ENCODE measurements at places on chromosomes 5 and 9.
A peak's percentile ranks its signal among the peaks of the same experiment; 100 is the strongest.

DNA sequence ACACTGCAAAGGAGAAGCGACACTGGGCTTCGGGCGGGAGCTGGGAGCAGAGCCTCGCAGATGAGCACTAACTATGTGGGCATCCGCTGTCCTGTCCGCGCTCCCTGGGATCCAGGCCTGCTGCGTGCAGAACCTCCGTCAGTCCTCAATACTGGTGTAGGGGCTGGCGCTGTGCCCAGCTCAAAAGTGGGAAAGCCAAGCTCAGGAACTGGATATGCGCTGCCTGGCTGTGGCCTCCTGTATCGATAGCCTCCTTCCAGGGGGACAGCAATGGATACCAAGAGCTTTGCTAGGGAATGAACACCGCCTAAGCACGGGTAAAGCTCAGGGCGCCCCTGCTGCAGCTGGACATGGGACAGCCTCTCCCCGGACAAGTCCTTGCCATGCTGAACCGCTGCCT lies 270.4 kb downstream of the NSG2 start:
- DNase-seq = no peak

DNA sequence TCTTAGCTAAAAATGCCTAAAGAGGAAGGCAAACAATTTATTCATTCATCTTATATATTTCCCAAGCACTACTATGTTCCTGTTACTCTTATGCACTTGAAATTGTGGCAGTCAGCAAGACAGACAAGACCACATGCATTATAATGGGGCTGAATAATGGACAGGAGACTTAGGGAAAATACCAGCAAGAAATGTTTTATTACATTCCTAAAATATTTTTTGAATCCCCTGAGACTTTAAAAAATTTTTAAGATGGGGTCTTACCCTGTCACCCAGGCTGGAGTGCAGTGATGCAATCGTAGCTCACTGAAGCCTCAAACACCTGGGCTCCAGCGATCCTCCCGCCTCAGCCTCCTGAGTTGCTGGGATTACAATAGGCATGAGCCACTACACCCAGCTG lies 13.2 kb downstream of the ZCCHC9 start:
- no peak for DNase-seq

- DNase-seq = no peak
Observed at GRCh38 chr5:64557911-64558310, 52.1 kb downstream of the RGS7BP start.

GRCh38 chr5:158473016-158473635 lies 614.2 kb upstream of the CLINT1 start:
- no peak for DNase-seq

DNA sequence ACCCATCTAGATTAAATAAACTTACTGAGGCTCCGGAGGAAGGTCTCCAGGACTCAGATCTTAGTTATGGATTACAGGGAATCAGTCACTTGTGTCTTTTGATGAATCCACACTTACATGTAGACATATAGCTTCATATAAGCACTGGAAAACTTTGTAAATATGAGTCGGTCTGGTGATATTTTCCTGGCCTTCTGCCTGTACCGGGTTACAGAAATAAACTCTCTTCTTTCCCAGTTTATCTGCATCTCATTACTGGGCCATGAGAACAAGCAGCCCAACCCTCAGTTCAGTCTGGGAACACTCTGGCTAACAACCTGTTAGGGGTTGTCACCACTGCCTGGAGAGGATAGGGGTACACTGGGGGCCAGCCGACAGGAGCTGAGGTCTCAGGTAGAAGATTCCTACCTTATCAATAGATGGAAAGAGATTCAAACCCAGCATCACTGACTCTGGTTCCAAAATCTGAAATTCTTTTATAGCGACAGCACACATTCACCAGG lies 59.1 kb downstream of the THBS4 start:
- DNase-seq = no peak

DNA sequence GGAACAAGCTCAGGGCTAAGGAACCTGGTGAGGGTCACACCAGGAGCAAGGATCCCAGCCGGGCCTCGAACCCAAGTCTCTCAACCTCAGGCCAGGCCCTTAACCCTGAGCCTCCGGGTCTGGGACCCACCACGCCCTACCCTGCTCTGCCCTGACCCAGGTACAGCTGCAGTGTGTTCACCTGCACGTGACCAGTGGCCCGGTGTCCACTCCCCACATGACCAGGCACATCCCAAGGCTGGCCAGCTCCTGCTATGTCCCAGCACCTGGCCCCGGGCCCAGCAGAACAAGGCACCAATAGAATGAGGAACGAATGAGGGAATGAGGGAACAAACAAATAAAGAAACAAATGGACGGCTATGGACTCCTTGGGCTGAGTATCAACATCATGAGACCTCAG lies 112.0 kb upstream of the SARDH start:
- no peak for DNase-seq

- DNase-seq = peak; percentile 62
Observed at GRCh38 chr9:115035841-115036612, 81.9 kb downstream of the TNC start.

DNA sequence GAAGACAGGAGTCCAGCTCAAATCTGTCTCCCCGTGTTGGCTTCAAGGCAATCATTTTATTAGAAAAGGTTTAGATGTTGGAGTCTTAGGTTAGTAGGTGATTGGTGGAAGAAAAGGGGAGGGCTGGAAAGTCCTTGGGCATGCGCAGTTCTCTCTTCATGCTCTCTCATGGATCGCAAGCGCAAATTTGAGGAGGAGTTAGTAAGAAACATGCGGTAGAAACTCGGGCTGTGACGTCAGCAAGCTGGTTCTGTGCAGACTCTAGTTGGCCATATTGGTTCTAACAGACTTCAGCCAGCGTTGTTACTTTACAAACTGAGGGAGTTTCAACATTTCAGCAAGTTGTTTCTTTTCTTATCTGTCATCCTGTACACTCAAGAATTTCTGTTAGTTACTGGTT lies 392.2 kb downstream of the CDK5RAP2 start:
- no peak for DNase-seq

DNA sequence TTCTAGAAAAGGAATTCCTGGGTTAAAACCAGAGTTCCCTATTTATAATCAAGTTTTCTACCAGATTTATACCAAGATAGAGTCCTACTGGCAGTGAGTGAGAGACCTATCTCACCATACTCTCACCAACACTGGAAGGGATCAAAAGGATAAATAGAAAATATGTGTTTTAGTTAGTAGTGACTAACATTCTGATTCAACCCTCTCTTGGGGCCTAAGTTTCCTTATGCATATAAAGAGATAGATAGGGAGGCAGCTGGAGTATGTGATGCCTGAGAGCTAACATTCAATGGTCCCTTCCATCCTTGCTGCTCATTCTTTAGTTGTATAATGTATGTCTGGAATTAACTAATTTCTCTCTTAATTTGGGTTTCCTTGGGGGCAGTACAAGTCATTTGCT lies 32.0 kb downstream of the CKMT2 start:
- DNase-seq = no peak

DNA sequence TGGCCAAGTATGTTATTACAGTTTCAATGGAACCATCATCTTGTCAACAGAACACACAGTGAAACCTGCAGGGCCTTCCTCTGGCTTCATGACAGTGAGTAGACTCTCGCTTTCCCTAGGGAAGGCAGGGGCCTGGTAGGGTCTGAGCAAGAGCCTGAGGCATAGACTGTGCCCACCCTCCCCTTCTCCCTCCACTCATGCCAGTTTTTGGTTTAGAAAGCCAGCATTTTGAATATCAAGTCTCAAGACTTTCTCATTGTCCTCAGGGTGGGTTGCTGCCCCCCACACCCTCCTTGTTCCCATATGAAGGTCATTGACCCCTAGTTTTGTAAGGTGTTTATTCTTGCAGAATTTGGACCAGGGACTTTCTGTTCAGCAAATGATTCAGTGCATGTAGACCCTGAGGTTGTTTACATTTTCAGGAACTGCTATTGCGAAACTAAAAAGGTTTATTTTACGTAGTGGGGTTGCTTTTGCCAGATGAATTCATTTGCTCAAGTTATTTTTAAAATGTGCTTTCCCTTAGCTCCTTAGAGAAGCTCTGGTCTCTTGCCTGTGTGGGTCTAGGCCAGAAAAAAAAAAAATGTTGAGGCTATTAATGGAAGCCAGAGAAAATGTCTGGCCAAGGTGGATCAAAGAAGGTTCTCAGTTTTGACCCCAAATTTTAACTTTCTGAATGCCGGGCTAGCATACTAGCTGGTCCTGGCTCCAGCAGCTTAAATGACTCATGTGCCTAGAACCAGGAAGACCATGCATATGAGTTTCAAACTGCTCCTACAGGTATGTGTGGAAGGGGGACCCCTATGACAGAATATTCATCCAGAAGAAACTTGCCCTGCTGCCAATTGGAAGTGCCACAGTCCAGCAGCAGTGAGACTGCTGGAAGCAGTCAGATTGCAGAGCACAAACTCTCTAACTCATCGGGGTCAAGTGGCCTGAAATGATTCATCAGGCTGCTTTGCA lies 10.1 kb upstream of the MOB3B start:
- DNase-seq = no peak

- no peak for DNase-seq
Observed at GRCh38 chr9:114919611-114920010, 10.8 kb downstream of the TNFSF8 start.

DNA sequence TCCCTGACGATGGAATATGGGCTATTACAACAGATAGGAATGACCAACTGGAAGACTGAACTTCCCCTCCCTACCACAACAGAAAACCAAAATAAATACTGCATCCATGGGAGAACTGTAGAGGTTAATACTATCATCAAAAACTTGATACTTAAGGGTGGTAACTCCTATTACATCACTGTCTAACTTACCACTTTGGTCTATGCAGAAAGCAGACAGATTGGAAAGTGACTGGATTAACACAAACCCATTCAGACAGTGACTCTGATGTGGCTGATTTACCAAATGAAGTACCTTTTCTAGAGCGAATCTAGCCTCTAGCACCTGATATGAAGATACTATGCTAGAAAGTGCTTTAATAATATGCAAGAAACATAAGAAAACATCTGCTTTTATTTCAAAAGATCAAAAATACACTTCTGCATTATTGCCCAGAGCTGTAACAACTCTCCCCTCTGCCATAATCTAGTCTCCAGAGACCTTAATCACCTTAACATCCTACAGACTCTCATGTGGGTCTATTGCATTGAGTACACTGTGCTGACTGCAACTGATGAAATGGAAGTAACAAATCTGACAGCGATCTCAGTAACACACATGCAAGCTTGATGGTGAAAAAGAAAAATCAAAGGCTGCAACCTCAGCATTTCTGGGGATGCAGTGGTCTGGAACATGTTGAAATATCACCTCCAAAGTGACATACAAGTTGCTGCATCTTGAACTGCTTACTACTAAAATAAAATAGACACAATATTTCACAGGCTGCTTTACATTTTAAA lies 62.7 kb downstream of the EPB41L4A start:
- no peak for DNase-seq

- DNase-seq = no peak
Observed at GRCh38 chr5:52998552-52999313, 9.6 kb downstream of the ITGA2 start.

Data from A673 (cell line).